ENCODE measurements at places on chromosomes 5 and 9. TPM values are rescaled to one million over a fixed set of nuclear protein-coding genes. Genes with fewer than 3 reads are reported as not detected.

ISL1 gene
- total RNA-seq: not detected

CSF1R gene
- not detected for total RNA-seq

FABP6 gene
- total RNA-seq: not detected

GMCL2 gene
- not detected for total RNA-seq

SLC6A3 gene
- total RNA-seq: not detected

LRRC70 gene
- 45.2 TPM for total RNA-seq

FUT7 gene
- total RNA-seq: not detected

CARTPT gene
- not detected for total RNA-seq

AHRR gene
- 6.8 TPM for total RNA-seq

IRGM gene
- not detected for total RNA-seq

SURF2 gene
- total RNA-seq: 14.2 TPM
